Inflammatory macrophage treated with lipopolysaccharide for 1 hour (primary cell): ENCODE measurements at places on chromosomes 4 and X.

- DNase-seq = no peak
Observed at GRCh38 chr4:176919631-176920030, 126.9 kb upstream of the VEGFC start.

DNA sequence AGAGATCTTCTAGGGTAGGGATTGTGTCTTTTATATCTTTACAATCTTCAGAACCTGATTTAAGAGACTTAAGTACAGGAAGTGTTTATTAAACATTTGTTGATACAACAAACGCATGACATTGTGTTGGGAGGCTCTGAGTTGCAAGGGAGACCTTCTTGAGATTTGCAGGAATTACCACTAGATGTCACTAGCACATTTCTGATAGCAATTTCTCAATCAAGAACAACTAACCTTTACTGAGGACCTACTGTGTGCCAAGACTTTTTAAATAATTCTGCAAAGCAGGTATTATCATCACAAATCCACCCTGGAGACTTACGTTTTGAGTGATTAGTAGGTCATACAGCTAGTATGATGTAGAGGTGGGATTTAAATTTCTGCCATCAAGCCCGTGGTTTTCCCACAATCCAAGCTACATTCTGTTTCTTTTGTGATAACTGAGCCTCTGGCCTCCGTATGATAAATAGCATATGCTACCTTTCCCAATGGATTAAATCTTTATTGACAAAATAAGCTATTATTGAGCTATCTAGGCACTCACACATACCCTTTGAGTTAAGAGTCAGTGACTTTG, 986.0 kb downstream of the CCSER1 start:
- no peak for DNase-seq

DNA sequence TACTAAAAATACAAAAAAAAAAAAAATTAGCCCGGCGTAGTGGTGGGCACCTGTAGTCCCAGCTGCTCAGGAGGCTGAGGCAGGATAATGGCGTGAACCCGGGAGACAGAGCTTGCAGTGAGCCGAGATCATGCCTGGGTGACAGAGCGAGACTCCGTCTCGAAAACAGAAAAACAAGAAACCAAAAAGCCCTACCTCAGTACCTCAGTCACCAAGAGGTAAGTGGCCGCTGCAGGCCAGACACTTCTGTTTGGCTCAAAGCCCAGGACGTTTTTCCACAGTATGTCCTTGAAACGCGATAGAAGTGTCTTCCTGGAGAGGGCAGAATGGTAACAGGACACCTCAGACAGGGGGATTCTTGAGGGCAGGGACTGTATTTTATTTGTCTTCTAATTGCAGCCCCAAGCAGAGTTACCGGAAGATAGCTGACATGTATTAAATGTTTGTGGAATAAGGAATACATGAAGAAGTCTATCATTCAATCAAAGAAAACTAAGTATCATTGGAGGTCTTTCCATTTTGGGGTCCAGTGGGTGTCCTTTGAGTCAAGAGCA, 63.6 kb downstream of the CLNK start:
- no peak for DNase-seq

GRCh38 chr4:172951679-172952451, 216.7 kb upstream of the GALNT7 start:
- DNase-seq = no peak

DNA sequence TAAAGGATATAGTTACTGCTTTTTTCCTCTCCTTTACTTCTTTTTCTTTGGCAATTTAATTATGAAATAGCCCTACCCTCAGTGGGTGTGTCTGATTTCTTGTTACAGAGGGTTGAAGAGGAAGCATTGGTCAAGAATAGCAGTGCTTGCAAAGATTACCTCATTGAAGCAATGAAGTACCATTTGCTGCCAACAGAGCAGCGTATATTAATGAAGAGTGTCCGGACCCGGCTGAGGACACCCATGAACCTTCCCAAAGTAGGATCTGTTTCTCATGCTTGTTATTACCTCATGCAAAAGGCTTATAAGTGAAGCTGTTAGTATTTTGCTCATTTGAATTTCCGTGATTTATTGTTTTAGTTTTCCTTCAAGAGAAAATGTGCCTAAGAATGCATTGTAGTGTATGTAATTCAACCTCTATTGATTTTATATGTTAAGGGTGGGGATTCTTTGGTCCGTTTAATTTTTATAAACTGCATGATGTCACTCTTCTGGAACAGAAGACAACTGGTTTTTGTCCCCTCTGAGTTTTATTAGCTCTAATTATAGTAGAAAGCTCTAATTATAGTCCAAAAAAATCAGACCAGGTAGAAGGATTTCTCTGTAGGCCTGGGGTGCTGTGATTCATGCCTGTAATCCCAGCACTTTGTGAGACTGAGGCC, 27.9 kb upstream of the MSMO1 start:
- DNase-seq = peak; percentile 83

- DNase-seq = no peak
Observed at GRCh38 chr4:184750926-184751584, 17.2 kb upstream of the CENPU start.

DNA sequence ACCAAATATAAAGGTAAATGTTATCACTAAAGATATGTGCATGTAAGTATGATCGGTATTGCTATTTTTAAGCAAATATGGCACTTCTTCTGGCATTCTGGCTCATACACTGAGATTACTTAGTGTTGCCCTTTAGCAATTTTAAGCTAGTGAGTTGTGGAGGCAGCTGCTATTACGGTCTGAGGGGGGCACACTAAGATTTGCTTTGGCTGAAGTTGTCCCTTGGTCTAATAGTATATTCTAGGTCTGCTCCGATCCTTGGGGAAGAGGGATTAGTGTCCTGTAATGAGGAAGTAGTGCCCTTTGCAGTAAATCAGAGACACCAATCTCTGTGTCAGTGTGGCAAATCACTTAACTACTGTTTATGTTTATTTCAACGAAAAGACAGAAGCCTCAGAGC, 196.5 kb upstream of the FTHL17 start:
- no peak for DNase-seq

- no peak for DNase-seq
Observed at GRCh38 chr4:7425124-7425523, 9.6 kb downstream of the PSAPL1 start.

GRCh38 chr4:8765631-8766590, 105.7 kb downstream of the HMX1 start:
- no peak for DNase-seq

- peak; percentile 80 for DNase-seq
Observed at GRCh38 chr4:74230902-74231499, 73.1 kb downstream of the MTHFD2L start.

DNA sequence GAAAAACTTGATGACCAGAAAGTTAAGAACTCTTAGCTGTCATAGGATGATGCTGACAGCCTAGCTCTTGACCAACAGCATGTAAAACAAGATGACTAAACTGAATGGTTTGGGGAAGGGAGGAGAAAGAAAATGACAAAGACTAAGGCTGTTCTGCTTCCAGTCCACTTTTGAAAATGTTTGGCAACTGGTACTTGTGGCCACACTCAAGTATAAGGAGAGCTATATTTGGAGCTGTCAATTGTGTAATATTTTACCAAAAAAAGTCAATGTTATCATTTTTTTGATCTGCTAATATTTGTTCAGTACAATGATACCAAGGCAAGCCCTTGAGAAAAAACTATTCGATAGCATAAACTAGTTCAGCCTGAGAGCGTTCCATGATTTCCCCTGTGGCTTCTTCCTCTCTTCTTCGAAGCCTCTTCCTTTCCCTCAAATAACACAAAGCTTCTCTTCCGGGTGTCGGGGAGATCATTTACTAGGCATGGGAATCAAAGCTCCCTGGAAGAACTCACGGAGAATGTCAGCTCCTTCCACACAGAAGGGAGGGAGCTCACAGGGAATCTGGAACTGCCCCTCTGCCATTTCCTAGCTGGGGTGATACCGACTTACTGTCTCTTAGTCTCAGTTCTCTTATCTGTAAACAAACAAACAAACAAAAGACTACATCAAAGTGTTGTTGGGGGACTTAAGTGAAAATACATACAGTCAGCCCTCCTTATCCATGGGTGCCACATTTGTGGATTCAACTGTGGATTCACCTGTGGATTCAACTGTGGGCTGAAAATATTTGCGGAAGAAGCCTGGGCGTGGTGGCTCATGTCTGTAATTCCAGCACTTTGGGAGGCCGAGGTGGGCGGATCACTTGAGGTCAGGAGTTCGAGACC, 82.6 kb downstream of the SCD5 start:
- DNase-seq = no peak

DNA sequence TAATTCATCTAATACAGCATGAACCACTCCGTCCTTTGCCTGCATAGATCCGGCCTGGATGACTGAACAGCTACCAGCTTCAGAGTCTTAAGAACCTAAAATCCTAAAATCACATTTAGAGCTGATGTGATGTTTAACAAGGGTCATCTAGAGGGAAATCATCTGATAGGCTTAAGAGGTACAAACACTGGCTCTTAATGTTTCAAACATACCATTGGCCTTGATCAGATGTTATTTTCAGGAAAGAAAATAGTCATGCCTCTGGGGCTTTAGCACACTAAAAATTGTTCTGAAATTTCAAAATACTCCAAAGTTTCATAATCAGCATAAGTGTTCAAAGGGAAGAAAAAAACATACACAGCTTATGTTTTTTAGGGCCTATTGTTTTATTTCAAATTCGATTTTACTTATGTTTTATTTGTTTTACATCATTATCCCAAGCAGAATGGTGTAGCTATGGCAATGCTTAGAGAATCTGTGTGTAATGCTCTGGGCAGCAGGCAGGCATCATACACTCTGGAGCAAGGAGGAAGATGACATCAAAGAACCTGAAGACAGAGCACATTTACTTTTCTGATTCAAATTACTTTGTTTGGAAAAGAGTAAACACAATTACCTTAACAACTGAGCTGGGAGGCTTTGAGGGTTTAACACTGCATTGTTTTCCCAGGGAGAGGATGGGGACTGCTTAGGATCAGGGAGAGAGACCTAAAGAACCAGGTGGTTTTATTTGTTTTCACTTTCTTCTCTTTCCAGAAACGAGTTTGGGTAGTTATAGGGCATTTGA, 25.3 kb upstream of the LEF1 start:
- no peak for DNase-seq

GRCh38 chrX:71922686-71923085, 12.0 kb downstream of the NHSL2 start:
- DNase-seq = no peak
